Glutamatergic neuron (in vitro differentiated cells): ENCODE measurements at places on chromosomes 13 and 19. TPM values are rescaled to one million over a fixed set of nuclear protein-coding genes. Genes with fewer than 3 reads are reported as not detected.

The KIR2DL3 gene
- not detected for total RNA-seq

The CBARP gene
- total RNA-seq: 74.7 TPM

The BLVRB gene
- total RNA-seq: 7.2 TPM

The RFPL4AL1 gene
- total RNA-seq: 0.96 TPM

The TGFBR3L gene
- 0.69 TPM for total RNA-seq
